Large intestine (tissue), 12 donors: ENCODE measurements at places on chromosomes 6 and 20. TPM values are rescaled to one million over a fixed set of nuclear protein-coding genes. Genes with fewer than 3 reads are reported as not detected.

- no peaks in the 10 kb centered on the region for H3K36me3 ChIP-seq
- no peaks in the 10 kb centered on the region for H3K27me3 ChIP-seq
- no peak overlapping the region for H3K4me3 ChIP-seq
- no peak overlapping the region for H3K27ac ChIP-seq
These were observed 131.3 kb downstream of the C6orf118 start for GRCh38 chr6:165178056-165178455.

DNA sequence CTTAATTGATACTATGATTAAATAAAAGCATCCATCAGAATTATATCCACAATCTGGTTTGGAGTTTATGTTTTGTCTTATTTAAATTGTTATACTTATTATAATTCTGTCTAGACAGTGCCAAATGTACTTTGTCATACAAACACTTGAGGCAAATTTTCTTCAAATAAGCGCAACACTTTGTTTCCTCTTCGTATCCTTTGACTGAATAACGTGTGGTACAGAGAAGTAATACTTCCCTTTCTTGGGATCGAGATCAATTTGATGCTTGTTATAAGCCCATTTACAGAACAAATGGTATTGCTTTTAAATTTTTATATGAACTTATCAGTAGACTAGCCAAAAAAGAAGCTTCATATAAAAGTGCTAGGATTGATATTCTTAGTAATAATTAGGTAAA is 111.0 kb downstream of the ATG5 start:
- H3K36me3 ChIP-seq = no peaks in the 10 kb centered on the region
- no peak overlapping the region for H3K27ac ChIP-seq
- no peak overlapping the region for H3K4me3 ChIP-seq
- H3K27me3 ChIP-seq = no peaks in the 10 kb centered on the region

DNA sequence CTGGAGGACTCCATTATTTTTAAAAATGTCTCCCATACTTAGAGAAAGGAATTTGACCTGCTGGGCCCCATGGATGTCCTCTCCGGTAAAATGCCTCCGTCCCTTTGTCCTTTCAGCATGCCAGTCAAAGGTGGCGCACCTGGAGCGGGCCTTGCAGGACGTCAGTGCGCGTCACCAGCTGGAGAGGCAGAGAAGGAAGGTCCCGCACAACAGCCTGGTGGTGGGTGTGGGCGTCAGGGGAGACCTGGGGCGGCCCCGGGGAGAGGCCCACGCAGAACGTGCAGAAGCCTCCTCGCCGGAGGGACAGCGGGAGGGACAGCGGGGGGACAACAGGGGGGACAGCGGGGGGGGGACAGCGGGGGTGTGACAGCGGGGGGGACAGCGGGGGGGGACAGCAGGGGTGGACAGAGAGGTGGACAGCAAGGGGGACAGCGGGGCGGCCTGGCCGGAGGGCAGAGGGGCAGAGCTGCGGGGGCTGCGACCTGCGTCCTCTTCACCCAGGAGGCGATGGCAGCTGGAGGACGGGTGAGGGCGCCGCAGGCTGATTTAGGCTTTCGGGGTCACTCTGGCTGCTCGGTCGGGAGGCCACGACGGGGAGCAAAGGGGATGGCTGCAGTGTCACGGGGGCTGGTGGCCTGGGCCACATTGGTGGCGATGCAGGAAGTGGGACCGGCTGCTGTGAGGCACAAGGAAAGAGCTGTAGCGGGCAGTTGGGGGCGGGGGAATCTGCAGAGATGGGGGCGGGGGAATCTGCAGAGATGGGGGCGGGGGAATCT is 859 bp upstream of the KIF25 start:
- H3K4me3 ChIP-seq = no peak overlapping the region
- no peaks in the 10 kb centered on the region for H3K4me1 ChIP-seq
- H3K27me3 ChIP-seq = no peaks in the 10 kb centered on the region
- no peaks in the 10 kb centered on the region for H3K36me3 ChIP-seq
- H3K27ac ChIP-seq = no peak overlapping the region
- no peak for DNase-seq

GRCh38 chr6:9627916-9628315 is 787.0 kb downstream of the TFAP2A start:
- H3K4me3 ChIP-seq = no peak overlapping the region
- H3K36me3 ChIP-seq = no peaks in the 10 kb centered on the region
- no peak overlapping the region for H3K27ac ChIP-seq
- H3K27me3 ChIP-seq = no peaks in the 10 kb centered on the region
- DNase-seq = no peak

DNA sequence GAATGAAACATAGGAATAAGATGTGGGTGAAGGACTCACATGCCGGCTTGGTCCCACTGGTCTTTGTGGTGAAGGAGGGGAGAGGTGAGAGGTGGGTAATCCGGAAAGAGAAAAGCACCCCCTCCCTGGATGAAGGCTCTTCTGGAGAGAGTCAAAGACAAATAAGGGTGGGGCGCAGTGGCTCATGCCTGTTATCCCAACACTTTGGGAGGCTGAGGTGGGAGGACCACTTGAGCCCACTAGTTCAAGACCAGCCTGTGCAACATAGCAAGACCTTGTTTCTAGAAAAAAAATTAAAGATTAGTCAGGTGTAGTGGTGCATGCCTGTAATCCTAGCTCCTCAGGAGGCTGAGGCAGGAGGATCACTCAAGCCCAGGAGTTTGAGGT is 3.1 kb downstream of the LTB start:
- peaks cover 7% of the 10 kb centered on the region for H3K4me1 ChIP-seq
- no peak overlapping the region for H3K4me3 ChIP-seq
- H3K27me3 ChIP-seq = peaks cover 30% of the 10 kb centered on the region
- H3K36me3 ChIP-seq = no peaks in the 10 kb centered on the region
- DNase-seq = no peak
- no peak overlapping the region for H3K27ac ChIP-seq

DNA sequence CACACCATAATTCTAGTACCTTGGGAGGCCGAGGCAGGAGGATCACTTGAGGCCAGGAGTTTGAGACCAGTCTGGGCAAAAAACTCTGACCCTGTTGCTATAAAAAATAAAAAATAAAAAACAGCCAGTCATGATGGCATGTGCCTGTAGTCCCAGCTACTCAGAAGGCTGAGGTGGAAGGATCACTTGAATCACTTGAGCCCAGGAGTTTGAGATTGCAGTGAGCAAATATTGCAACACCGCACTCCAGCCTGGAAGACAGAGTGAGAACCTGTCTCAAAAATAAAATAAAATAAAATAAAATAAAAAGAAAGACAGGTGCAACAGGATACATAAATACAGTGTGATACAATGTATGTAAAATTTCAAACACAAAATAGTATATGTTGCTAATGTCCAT is 154.5 kb downstream of the OTOR start:
- no peaks in the 10 kb centered on the region for H3K27me3 ChIP-seq
- no peaks in the 10 kb centered on the region for H3K4me1 ChIP-seq
- H3K36me3 ChIP-seq = no peaks in the 10 kb centered on the region
- H3K4me3 ChIP-seq = no peak overlapping the region
- no peak overlapping the region for H3K27ac ChIP-seq

DNA sequence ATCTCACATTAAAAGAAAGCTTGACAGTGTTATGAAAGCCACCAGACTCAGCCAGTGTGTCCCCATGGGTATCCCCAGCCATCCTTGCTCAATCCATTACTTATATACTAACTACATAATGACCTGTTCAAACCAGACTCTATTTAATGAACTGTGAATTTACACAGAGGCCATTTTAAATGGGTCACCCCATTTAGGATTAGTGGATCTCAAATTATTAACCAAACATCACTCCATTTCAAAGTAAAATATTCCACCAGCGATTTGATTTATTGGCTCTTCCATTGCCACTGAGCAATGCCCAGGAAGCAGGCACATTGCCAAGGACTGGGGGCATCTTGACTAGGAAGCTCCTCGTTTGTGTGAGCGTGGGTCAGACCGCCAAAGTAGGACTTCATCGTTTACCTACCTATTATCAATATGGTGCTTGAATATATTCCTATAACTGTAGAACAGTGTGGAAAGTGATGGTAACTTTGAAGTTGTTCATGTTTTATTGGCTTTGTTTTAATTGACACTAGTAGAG is 15.5 kb upstream of the NPEPL1 start:
- H3K27ac ChIP-seq = no peak overlapping the region
- H3K4me3 ChIP-seq = no peak overlapping the region
- no peaks in the 10 kb centered on the region for H3K27me3 ChIP-seq
- peaks cover 62% of the 10 kb centered on the region for H3K36me3 ChIP-seq

Gene SGK2
- polyA plus RNA-seq = 21.9 TPM

Gene GGTLC1
- polyA plus RNA-seq = 0.16 TPM

Gene MAN1A1
- 123 TPM for polyA plus RNA-seq

Gene RCAN2
- polyA plus RNA-seq = 4.7 TPM
